ENCODE measurements at places on chromosomes 5 and 9. TPM values are rescaled to one million over a fixed set of nuclear protein-coding genes. Genes with fewer than 3 reads are reported as not detected.

Gene SLC1A1
- 7.5 TPM for polyA plus RNA-seq

Gene FBXW2
- polyA plus RNA-seq = 50.0 TPM

Gene SPINK7
- polyA plus RNA-seq = 0.63 TPM

Gene PCDHAC1
- 0.53 TPM for polyA plus RNA-seq

Gene CA9
- polyA plus RNA-seq = 1.3 TPM

Gene ERMP1
- polyA plus RNA-seq = 18.5 TPM

Gene IFNA2
- not detected for polyA plus RNA-seq

Gene PHAX
- polyA plus RNA-seq = 64.5 TPM

Gene CTSV
- 1.4 TPM for polyA plus RNA-seq

GRCh38 chr5:4882186-4882585 is 257.9 kb upstream of the ADAMTS16 start:
- DNase-seq = no peak

DNA sequence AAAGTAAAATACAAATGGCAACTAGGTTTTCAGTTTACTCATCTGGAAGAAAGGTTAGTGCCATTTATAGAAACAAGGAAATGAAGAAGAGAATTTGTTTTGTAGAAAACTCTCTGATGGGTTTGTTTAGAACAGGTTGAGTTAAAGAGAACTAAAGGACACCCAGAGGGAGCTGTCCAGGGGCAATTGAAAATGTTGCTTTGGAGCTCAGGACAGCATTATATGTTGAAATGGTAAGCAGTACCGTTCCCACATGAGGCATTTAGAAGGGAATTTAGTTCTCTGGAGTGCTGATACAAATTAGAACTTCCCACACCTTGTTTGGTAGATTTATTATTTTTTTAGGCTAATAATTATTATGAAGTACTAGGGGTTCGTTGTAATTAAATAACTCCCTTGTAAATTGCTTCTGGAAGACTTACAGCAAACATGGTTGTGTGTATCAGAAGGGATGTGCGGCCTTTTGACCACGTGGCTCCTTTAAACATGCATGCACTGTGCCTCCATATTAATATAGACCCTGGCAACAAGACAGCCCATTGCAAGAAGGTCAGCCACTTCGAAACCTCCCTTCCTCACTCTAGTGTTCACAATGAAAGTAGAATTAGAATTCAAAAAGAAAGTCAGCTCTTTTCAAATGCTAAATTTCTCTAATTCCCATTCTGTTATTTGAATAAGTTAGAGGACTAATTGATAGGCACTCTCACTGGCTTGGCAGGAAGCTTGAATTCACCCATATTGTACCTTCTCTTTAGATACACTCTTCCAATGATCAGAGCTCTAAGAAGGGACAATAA is 71.7 kb downstream of the ZNF462 start:
- no peak for DNase-seq

DNA sequence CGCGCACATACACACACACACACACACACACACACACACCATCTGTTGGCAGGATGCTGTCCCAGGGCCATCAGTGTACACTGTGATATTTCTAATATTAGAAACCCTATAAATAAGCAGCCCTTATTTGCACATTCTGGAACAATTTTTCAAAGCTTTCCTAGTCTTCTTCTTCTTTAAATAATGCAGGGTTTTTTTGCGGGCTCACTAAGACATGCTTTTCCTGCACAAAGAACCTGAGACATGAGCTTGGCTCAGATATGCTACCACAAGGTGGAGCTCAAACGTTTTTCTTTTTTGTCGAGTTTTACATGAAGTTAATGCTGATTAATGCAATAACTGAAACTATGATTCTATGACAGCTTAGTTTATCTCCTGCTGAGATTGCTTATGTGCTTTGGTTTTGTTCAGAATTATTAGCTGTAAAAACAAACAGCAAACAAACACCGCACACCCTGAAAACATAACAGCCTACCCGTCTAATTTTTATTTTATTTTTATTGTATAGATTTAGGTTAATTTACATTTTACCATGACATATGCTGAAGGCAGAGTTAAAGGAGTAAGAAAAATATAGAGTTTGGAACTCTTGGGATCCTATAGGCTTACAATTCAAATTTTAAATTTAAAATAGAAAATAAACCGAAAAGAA is 95.8 kb downstream of the ALDH1A1 start:
- no peak for DNase-seq

DNA sequence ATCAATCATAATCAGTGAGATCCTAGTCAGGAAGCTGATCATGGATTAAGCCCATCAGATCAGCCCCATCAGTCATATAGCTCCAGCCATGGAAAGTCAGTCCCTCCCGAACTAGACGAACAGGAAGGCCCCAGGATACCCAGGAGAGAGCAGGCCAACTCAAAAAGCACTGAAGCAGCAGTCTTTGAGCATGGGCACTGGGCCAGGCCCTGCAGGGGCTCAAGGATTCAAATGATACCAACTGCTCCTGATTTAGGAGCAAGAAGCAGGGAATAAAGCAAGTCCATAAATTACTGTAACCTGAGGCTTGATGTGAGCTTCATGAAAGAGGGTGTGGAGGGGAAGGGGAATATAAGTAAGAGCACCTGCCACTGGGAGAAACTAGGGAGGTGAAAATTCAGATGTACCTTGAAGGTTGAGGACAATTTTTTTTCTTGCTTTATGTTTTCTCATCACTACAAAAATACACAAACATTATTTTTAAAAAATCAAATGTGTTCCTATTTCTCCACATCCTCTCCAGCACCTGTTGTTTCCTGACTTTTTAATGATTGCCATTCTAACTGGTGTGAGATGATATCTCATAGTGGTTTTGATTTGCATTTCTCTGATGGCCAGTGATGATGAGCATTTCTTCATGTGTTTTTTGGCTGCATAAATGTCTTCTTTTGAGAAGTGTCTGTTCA is 115.2 kb downstream of the SIL1 start:
- DNase-seq = no peak

GRCh38 chr9:33637881-33638280 is 113.8 kb downstream of the ANKRD18B start:
- DNase-seq = no peak

- peak; percentile 83 for DNase-seq
Observed at GRCh38 chr5:53482717-53483638, 2.5 kb downstream of the FST start.

GRCh38 chr5:124909734-124910133 is 163.3 kb upstream of the ZNF608 start:
- no peak for DNase-seq

DNA sequence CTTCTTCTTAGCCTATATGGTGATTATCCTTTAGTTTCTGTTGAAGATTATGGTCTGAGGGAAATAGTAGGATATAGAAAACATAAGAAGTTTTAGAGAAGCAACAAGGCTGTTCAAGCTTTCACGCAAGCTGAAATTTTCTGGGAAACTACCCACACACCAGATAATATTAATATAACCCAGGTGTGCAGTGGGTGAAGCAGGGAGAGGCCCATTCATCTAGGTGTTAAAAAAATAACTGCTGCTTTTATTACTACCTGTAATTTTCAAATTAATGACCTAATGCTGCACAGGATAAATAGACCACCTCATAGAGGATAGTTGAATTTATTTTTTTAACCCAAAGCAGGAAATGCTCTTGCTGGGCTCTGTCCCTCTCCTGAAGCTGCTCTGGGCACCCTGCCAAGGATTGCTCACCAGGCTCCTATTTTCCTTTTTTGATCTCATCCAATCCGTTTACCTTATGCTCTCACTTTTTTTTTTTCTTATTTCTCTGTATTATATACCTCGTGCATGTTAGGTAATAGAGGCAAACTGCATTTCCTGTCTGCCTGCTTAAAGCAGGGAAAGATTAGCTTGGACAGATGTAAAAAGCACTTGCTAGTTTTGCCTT is 124.3 kb upstream of the SLC12A2 start:
- no peak for DNase-seq

GRCh38 chr5:68266457-68266856 is 50.9 kb downstream of the PIK3R1 start:
- no peak for DNase-seq

DNA sequence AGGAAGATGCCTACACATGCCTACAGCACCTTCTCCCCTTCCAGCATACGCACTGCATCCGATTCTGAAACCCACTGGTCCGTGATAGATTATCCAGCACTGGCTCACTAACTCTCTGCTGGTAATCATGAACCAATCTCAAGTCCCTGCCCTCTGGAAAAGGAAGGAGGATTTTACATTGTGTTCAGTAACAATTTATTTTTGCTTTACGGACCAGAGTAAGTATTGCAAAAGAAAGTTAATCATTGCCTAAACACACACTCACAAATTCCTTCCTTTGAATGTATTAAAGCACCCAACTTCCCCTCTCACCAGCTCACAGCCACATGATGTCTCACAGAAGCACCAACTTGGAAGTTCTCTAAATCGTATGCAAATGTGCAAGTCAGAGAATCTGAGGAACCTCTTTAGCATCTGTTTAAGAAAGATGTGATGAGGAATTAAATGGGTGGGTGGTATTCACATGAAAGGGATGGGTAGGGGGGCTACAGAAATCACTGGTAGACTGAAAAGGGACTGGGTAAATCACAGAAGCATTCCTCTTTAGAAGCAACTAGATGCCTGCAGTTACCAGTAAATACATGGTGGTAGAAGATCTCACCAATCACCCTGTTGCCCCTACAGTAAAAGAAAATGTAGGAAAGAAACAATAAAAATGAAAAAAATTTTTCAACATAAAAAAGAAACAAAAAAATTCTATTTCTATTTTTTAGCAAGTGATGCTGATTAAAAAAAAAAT is 8.4 kb downstream of the GNAQ start:
- DNase-seq = peak; percentile 52

GRCh38 chr5:170337045-170337733 is 39.6 kb upstream of the LCP2 start:
- DNase-seq = no peak

- no peak for DNase-seq
Observed at GRCh38 chr5:97107318-97107717, 35.1 kb downstream of the LIX1 start.

DNA sequence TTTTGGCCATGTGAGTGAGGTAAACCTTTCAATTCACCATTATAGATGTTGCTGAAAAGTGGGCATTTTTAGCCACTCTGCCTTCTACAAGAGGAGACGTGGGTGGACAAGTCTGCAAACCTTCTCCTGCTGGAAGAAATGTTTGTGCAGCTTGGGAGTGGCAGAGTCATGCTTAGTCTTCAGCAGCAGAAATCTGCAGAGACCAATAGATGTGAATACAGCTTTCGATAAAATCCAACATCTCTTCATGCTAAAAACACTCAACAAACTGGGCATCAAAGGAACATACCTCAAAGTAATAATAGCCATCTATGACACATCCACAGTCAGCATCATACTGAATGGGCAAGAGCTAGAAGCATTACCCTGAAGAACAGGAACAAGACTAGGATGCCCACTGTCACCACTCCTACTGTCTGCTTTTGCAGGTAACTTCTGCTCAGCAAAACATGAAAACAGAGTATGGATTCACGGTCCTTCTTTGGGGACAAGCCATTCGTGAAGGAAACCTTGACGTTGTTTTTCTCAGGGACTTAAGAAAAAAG is 91.3 kb downstream of the RALGPS1 start:
- DNase-seq = no peak

DNA sequence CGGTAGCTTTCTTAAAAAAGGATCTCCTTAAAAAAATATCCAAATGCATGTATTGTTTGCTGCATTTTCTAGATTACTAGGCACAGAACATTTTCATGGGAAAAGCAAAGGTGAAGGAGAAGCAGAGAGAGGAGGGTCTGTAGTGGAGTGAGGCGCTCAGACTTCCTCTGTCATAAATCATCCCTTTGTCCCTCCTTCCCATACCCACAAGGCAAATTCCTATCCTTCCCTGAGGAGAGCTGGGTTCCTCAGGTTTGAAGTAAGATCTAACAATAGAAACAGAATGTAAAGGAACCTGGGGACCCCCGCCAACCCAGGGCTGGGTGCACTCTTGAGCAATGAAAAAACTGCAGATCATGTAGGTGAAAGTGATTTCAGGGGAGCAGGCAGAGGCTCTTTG is 149.2 kb upstream of the ANKH start:
- no peak for DNase-seq

GRCh38 chr5:5572010-5572865 is 149.8 kb downstream of the ICE1 start:
- DNase-seq = no peak

DNA sequence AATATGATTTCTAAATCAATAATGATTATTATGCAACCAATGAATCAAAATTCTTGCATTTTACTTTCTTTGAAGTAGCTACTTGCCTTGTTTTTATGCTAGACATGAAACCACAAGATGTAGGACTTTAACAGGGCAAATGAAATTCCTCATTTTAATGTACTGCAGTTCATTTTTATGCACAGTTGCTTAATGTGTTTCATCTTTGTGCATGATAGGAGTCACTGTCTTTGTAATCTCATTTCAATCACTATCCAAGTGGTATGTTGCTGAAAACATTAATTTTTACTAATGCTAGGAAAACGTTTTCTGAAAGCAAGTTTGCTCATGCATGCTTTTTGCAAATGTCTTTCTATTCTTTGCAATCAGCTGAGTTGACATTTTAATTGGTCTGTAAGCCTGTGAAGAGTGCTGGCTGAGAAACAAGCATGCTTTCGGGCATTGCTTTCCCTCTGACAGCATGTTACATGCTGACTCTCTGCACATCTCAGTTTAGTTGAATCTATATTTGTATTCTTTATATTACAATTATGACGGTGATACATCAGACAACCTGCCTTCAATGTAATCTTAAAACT is 535.0 kb upstream of the CDH18 start:
- no peak for DNase-seq

DNA sequence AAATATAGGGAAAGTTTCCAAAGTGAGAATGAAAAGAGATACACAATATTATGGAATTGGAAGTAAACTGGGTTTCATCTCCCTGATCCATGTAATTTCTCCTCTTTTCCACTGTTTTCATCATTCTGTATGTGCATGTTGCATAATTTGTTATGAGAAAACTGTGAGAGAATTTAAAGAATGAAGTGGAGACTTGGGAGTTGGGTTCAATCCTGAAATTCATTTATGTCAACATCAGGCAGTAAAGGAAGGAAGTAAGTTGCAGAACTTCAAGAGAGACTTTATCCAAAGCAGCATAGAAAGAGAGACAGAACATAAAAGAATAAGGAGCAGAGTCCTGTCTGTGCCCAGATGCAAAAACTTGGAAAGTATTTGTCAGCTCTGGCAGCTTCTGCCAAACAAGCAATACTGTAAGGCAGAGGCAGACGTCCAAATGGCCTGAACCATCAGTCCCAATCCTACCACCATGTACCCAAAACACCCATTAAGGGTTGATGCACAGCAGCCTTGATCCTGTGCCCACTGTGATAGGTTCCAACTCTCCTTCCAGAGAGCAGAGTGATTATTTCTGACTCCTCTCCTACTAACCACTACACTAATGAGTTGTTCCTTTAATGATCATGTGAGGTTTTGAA is 425.3 kb upstream of the CDH6 start:
- DNase-seq = no peak

Measured in left lung (tissue), 14 donors.